SJSA1 (cell line): ENCODE measurements at places on chromosomes 2 and 18. TPM values are rescaled to one million over a fixed set of nuclear protein-coding genes. Genes with fewer than 3 reads are reported as not detected.

The KANSL3 gene
- total RNA-seq, result 21.9 and 31.4 TPM in 2 replicates

- no peak overlapping the region for H3K4me3 ChIP-seq
- no peak for DNase-seq
- H3K27me3 ChIP-seq, result no peaks in the 10 kb centered on the region
- no peak overlapping the region for H3K27ac ChIP-seq
- no peaks in the 10 kb centered on the region for H3K4me1 ChIP-seq
Measured at GRCh38 chr18:45889419-45890064, 64.1 kb downstream of the SIGLEC15 start.

The DNAH6 gene
- 0.58 and 1.1 TPM in 2 replicates for total RNA-seq

DNA sequence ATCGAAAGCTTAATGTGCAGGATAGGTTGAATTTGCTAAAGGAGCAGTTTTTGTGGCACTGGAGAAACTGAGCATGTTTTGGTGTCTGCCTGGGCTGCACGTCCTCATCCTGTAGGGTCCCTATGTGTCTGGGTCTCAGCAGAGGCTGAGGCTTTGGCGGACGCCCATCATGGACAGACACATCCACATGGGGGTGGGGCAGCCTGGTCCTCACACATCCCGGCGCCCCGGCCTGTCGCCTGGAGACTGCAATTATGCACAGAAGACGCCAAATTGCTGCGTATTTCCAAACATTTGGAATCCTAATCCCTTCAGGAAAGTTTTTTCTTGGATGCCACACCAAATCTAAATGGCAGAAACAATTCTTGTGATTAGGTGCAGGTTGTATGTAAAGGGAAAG is 128.2 kb upstream of the TWIST2 start:
- H3K36me3 ChIP-seq, result no peaks in the 10 kb centered on the region
- no peaks in the 10 kb centered on the region for H3K27me3 ChIP-seq
- no peak overlapping the region for H3K27ac ChIP-seq
- no peaks in the 10 kb centered on the region for H3K4me1 ChIP-seq
- no peak for DNase-seq

DNA sequence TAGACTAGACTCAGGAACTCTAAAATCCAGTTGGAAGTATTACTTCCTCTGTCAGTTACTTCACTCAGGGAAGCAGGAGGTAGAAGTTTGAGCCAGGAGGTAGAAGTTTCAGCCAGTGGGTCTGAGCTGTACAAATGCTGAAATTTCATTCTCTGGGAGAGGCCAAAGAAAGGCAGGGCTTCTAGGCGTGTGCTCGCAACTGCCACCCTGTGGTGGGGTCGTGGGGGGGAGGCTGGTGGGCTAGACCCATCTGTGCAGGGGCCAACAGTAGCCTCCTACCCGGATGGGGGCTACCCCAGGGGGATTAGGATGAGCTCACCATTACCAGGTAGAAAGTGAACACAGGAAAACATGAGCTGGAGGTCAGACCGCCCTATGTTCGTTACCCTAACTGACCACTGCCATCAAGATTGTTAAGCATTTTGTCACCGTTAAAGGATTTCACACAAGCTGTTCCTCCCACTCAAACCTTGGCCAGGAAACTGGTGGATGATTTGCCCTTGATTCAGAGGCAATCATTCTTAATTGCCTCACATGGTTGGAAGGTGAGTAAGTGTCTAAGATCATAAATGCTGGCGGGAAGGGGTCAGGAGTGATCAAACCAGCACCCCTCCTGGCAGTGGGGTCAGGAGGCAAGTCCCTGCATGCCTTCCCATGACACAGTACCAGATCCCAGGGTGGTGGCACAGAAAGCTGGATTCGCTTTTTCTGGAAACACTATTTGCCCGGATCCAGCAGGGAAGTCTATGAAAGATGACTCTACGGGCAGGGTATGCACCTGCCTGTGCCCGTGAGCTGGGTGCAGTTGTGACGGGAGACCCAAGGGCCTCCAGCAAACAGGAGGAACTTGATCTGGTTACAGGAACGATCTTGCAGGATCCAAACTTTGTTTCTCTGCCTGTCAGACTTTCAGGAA is 5.2 kb upstream of the FHL2 start:
- peaks cover 52% of the 10 kb centered on the region for H3K4me1 ChIP-seq
- H3K36me3 ChIP-seq, result no peaks in the 10 kb centered on the region
- no peaks in the 10 kb centered on the region for H3K27me3 ChIP-seq
- peak; percentile 88 for DNase-seq
- peak overlapping the region; percentile 91 for H3K27ac ChIP-seq

GRCh38 chr2:8141079-8141707 is 540.7 kb upstream of the ID2 start:
- H3K27me3 ChIP-seq, result no peaks in the 10 kb centered on the region
- DNase-seq, result no peak
- no peaks in the 10 kb centered on the region for H3K4me1 ChIP-seq
- no peak overlapping the region for H3K27ac ChIP-seq
- no peaks in the 10 kb centered on the region for H3K36me3 ChIP-seq

DNA sequence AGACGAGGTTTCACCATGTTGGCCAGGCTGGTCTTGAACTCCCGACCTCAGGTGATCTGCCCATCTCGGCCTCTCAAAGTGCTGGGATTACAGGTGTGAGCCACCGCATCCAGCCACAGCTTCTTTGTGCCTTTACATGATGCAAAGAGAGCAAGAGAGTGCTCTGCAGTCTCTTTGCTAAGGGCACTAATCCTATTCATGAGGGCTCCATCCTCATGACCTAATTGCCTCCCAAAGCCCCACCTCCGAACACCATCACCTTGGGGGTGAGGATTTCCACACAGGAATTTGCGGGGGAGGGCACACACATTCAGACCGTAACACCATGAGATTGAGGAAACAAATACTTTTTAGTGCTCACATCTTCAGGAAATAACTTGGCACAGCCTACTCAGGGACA is 91.8 kb downstream of the PDCL3 start:
- no peaks in the 10 kb centered on the region for H3K36me3 ChIP-seq
- H3K27ac ChIP-seq, result no peak overlapping the region
